ENCODE measurements at places on chromosomes 16 and 17. TPM values are rescaled to one million over a fixed set of nuclear protein-coding genes. Genes with fewer than 3 reads are reported as not detected.
A peak's percentile ranks its signal among the peaks of the same experiment; 100 is the strongest.

PRAC2 gene
- total RNA-seq: not detected

TEKT5 gene
- total RNA-seq: not detected

DNA sequence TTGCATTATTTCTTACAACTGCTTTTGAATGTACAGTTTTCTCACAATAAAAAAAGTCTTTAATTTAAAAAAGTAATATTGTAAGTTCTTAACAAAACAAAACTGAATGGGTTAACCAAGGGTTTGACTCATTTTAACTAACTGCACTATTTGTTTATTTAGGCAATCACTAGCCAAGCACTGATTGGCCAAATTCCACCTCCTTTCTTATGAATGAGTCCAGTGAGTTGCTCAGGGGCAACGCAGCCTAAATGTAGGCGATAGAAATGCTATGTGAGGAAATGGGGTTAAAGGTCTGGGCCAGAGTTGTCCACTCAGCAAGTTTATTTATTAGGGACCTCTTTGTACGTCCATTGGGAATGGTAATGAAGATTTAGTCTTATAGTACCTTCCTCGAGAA is 89.6 kb upstream of the MAF start:
- H3K27me3 ChIP-seq: no peaks in the 10 kb centered on the region
- no peak overlapping the region for H3K4me3 ChIP-seq
- no peak for DNase-seq
- no peaks in the 10 kb centered on the region for H3K36me3 ChIP-seq
- peaks cover 19% of the 10 kb centered on the region for H3K4me1 ChIP-seq

DNA sequence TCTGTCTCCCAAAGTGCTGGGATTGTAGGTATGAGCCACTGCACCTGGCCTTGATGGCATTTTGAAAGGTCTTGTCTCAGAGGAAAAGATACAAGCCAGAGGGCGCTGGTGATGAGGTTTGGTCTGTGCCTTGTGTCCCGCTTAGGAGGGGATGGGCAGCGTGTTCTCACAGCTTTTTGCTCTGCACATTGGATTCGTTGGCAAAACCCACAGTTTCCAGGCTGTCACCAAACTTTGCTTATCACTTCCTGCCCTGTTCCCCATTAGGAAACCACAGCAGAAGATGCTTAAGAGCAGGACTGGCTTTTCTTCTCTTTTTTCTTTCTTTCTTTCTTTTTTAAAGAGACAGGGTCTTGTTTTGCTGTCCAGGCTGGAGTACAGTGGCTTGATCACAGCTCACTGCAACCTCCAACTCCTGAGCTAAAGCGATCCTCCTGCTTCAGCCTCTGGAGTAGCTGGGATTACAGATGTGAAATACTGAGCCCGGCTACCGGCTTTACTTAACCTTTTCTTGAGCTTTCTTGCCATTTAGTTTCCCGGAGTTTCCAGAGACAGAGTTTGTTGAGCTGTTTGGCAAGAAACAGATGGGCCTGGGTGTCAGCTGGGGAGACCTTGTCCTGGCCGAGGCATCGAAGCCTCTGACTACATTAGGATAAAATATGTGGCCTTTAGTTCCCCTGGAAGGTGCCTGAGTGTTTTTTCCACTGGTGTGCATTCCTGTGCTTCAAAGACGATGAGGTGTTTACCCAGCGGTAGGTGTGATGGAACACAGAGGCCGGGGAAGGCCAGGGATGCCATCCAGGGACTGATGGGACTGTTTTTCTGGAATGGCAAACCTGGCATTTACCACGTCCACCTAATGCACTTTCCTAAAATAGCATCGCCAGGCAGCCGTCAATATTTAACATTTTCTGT is 112.9 kb downstream of the ABCC1 start:
- H3K27ac ChIP-seq: no peak overlapping the region
- H3K27me3 ChIP-seq: no peaks in the 10 kb centered on the region
- no peaks in the 10 kb centered on the region for H3K36me3 ChIP-seq
- no peaks in the 10 kb centered on the region for H3K4me1 ChIP-seq

SLC7A6OS gene
- total RNA-seq: 34.2 TPM

DNA sequence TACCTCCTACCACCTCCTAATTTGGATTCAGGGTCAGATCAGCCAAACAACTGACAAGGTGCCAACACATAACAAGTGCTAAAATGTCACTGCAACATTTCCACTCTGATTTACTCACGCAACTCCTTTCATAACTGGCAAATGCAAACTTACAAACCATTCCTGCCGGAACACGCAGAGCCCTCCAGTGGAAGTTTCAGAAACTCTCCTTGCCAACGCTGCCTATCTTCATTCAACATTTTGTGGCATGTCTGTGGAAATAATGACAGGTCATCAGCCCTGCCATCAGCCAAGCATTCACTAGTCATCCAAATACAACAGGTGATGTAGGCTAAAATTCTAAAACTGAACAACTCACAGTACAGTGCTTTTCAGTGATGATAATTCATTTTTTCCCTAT is 37.7 kb upstream of the OR3A1 start:
- no peaks in the 10 kb centered on the region for H3K27me3 ChIP-seq
- DNase-seq: peak; percentile 22
- H3K4me3 ChIP-seq: no peak overlapping the region
- no peaks in the 10 kb centered on the region for H3K4me1 ChIP-seq

TAC4 gene
- total RNA-seq: 17.1 TPM

TRPV3 gene
- total RNA-seq: 8.9 TPM

GP1BA gene
- not detected for total RNA-seq

CLEC19A gene
- total RNA-seq: not detected

GRCh38 chr17:1179818-1180742 is at the start of gene ABR:
TSS of gene ABR (minus strand) at chr17:1179981. CDS start at chr17:1179727, 254 bp downstream.
- H3K36me3 ChIP-seq: no peaks in the 10 kb centered on the region
- no peak within 1 kb of the TSS for H3K27ac ChIP-seq
- no peak for DNase-seq
- H3K4me1 ChIP-seq: peaks cover 10% of the 10 kb centered on the region

ABCC11 gene
- 0.21 TPM for total RNA-seq

DNA sequence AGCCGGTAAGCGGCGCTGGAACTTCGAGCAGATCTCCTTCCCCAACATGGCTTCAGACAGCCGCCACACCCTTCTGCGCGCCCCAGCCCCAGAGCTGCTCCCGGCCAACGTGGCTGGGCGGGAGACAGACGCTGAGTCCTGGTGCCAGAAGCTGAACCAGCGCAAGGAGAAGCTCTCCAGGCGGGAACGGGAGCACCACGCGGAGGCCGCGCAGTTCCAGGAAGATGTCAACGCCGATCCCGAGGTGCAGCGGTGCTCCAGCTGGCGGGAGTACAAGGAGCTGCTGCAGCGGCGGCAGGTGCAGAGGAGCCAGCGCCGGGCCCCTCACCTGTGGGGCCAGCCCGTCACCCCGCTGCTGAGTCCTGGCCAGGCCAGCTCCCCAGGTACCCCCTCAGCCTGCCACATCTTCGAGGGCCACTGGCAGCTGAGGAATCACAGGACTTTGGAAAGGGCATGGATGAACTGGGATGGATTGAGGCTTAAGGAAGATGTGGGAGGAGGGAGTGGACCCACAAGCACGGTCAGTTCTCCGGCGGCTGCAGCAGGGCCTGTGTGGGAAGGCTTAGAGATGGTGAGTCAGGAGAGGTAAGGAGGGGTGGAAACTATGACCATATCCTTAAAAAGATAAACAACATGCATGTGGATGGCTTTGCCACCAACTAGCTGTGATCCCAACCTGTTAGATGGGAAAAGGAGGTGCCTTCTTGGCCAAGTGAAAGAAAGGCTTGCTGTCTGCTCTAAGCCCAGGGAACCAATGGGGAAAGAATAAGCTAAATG is 3.4 kb upstream of the LLGL2 start:
- no peak overlapping the region for H3K27ac ChIP-seq
- no peak for DNase-seq
- H3K4me3 ChIP-seq: no peak overlapping the region

DNA sequence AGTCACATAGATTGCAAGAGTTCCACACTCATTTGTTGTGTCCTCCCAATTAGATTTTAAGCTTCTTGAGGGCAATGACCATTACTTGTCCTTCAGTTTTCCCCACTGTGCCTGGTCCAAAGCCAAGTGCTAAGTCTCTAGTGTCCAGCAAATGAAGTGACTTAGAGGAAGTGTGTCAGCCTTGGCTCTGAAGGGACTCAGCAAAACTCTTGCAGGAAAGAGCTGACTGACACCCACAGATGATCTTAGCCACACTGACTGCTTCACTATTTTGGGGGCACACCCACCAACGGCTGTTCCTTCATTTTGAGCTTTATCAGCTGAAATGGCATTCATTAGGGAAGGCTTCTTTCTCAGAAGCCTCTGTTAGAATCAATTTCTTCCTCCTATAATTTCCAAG is 358.1 kb downstream of the UTP18 start:
- no peaks in the 10 kb centered on the region for H3K36me3 ChIP-seq
- no peak overlapping the region for H3K4me3 ChIP-seq
- H3K27me3 ChIP-seq: no peaks in the 10 kb centered on the region
- no peak for DNase-seq
- H3K4me1 ChIP-seq: no peaks in the 10 kb centered on the region

GRCh38 chr16:50144211-50144610 is 8.9 kb upstream of the TENT4B start:
- H3K27ac ChIP-seq: no peak overlapping the region
- no peaks in the 10 kb centered on the region for H3K36me3 ChIP-seq
- H3K27me3 ChIP-seq: no peaks in the 10 kb centered on the region
- no peaks in the 10 kb centered on the region for H3K4me1 ChIP-seq
- H3K4me3 ChIP-seq: no peak overlapping the region

SOX8 gene
- total RNA-seq: 0.86 TPM

GRCh38 chr17:13475574-13476223 is 126.0 kb downstream of the HS3ST3A1 start:
- peaks cover 14% of the 10 kb centered on the region for H3K4me1 ChIP-seq
- DNase-seq: no peak
- no peaks in the 10 kb centered on the region for H3K36me3 ChIP-seq
- H3K27ac ChIP-seq: no peak overlapping the region
- no peak overlapping the region for H3K4me3 ChIP-seq
- no peaks in the 10 kb centered on the region for H3K27me3 ChIP-seq

Data from Caco-2 (cell line).